ENCODE measurements at places on chromosomes 11 and 22. TPM values are rescaled to one million over a fixed set of nuclear protein-coding genes. Genes with fewer than 3 reads are reported as not detected.

The BIRC3 gene
- 14.4 TPM for total RNA-seq

The OR4C46 gene
- not detected for total RNA-seq

The MPEG1 gene
- 12.3 TPM for total RNA-seq

DNA sequence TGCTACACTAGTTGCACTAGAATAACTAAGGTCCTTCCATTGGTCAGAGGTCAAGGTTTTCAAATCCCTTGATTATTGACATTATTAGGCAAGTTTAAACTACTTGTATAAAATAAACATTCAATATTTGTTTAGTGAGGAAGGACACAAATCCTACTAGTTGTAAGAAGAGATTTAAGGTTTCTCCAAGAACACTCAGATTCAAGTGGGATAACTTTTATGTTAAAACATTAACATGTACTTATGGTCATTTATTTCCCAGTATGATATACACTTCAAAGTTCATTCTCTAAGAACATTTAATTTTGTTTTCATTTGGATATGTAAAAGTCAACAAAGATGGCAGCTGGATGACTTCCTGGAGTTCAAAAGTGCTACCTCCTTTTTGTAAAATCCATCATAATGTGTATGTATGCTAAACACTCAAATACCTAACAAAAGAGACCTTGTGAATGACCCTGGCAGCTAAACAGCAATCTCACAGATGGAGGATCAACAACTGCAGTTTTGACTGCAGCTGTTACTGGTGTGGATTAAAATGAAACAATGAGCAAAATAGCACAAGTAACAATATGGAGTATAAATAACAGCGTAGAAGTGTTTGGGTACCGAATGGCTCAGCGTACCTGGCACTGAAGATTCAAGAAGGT, 1.5 kb downstream of the CCDC90B start:
- no peak for DNase-seq

- no peak for DNase-seq
Observed at GRCh38 chr22:49062155-49062801, 765.4 kb downstream of the BRD1 start.

GRCh38 chr11:123054301-123055065, 7.5 kb downstream of the HSPA8 start:
- peak; percentile 37 for DNase-seq

GRCh38 chr11:122075016-122075415, 41.0 kb downstream of the BLID start:
- DNase-seq: no peak

GRCh38 chr11:107468596-107468995, 11.0 kb upstream of the CWF19L2 start:
- no peak for DNase-seq

- no peak for DNase-seq
Observed at GRCh38 chr22:23104187-23104971, 34.1 kb downstream of the GNAZ start.

GRCh38 chr11:76665172-76665571, 5.4 kb downstream of the LRRC32 start:
- DNase-seq: no peak
